SJCRH30 (cell line): ENCODE measurements at places on chromosomes 1 and 21.

GRCh38 chr1:30449428-30450147, 273.8 kb downstream of the MATN1 start:
- no peak for DNase-seq
- H3K4me1 ChIP-seq = no peaks in the 10 kb centered on the region
- no peak overlapping the region for H3K4me3 ChIP-seq
- H3K36me3 ChIP-seq = no peaks in the 10 kb centered on the region

GRCh38 chr1:100584761-100585745, 47.1 kb downstream of the GPR88 start:
- no peaks in the 10 kb centered on the region for H3K27me3 ChIP-seq
- peak; percentile 65 for DNase-seq
- no peak overlapping the region for H3K4me3 ChIP-seq
- H3K27ac ChIP-seq = peak overlapping the region; percentile 62

DNA sequence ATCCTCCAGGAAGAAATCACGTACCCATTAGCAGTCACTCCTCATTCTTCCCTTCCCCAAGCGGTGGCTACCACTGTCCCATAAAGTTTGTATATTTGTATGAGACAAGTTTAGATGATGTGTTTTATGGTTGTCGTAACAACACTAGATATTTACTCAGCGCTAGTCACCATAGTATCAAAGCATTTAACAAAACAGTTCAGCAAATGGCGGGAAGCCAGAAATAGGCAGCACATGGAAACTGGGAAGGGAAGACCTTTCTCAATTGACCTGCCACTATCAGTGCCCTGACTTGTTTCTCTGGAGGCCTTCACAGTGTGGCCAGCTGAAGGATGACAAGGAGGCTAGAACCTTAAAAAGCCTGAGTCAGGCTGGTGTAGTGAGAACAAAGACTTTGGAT, 31.1 kb downstream of the CNST start:
- H3K27ac ChIP-seq = no peak overlapping the region
- H3K4me3 ChIP-seq = no peak overlapping the region
- H3K4me1 ChIP-seq = no peaks in the 10 kb centered on the region; the same call in 1 of the 2 replicates
- DNase-seq = no peak
- H3K36me3 ChIP-seq = peaks cover 14% of the 10 kb centered on the region
- H3K27me3 ChIP-seq = no peaks in the 10 kb centered on the region

DNA sequence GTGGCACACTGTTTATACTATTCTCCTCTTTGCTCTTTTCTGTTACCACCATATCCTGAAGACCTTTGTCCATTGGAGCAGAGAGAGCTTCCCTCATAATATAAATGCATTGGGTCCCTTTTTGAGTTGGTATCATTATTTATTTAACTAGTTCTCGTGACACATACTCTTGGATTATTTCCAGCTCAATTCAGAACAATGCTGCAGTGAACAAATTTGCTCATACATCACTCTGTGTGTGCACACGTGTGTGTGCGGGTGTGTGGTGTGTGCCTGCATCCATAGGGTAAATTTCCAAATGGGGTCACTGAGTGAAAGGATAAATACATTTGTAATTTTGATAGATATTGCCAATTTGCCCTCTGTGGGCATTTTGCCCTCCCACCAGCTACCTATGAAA, 5.8 kb downstream of the PLA2G2A start:
- no peak for DNase-seq
- H3K4me1 ChIP-seq = no peaks in the 10 kb centered on the region
- no peak overlapping the region for H3K4me3 ChIP-seq
- peaks cover 5% of the 10 kb centered on the region; the same call in 1 of the 2 replicates for H3K27me3 ChIP-seq
- H3K27ac ChIP-seq = no peak overlapping the region

GRCh38 chr1:160996178-160996577, 24.8 kb downstream of the F11R start:
- H3K4me3 ChIP-seq = no peak overlapping the region
- no peaks in the 10 kb centered on the region for H3K27me3 ChIP-seq
- no peaks in the 10 kb centered on the region for H3K36me3 ChIP-seq
- DNase-seq = no peak
- no peak overlapping the region for H3K27ac ChIP-seq

DNA sequence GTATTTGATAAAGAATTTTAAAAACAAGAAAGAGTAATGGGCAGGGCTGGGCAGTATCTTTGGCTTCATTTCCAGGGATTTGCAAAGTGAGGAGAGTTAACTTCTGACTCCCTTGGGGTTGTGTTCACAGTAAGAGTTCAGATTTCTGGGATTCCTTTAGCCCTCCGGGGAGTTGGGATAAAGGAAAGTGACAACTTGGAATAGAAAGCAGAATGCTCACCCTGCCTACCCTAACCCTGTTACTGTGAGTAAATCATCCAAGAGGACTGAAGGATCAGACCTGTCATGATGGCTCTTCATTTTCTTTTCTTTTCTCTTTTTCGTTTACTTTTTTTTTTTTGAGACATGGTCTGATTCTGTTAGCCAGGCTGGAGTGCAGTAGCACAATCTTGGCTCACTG, 76.1 kb downstream of the CACHD1 start:
- no peaks in the 10 kb centered on the region for H3K27me3 ChIP-seq
- H3K27ac ChIP-seq = no peak overlapping the region
- H3K36me3 ChIP-seq = no peaks in the 10 kb centered on the region
- no peak for DNase-seq
- H3K4me1 ChIP-seq = peaks cover 3% of the 10 kb centered on the region
- H3K4me3 ChIP-seq = no peak overlapping the region

DNA sequence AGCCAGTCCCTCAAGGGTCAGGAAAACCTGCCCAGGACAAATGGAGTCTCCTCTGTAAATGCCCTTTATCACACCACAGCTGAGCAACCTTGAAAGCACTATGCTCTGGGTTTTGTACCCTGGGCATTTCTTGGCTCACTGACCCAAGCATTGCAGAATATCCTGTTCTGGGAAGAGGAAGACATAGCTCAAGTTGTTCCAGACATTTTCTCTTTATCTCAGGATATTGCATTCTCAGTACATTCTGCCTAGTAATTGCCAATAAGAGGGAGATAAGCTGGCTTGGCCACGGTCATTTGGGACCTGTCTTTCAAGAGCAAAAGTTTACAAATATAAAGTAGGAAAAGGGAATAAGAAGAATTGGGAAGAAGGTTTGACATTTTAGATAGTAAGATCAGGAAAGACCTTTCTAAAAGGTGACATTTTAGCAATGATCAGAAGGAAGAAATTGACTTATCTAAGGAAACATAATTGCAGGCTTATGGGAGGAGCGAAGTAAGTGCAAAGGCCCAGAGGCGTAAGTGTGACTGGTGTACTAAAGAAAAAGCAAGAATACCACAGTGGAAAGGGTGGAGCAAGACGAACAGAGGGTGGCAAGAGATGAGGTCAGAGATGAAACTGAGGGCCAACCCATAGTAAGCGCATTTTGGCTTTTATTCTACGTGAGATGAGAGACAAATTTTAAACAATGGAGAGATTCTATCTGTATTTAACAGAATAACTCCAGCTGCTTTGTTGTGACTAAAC, 394.0 kb upstream of the CXADR start:
- no peaks in the 10 kb centered on the region for H3K27me3 ChIP-seq
- H3K4me3 ChIP-seq = no peak overlapping the region
- no peaks in the 10 kb centered on the region for H3K4me1 ChIP-seq
- no peak for DNase-seq
- no peak overlapping the region for H3K27ac ChIP-seq
- no peaks in the 10 kb centered on the region for H3K36me3 ChIP-seq

DNA sequence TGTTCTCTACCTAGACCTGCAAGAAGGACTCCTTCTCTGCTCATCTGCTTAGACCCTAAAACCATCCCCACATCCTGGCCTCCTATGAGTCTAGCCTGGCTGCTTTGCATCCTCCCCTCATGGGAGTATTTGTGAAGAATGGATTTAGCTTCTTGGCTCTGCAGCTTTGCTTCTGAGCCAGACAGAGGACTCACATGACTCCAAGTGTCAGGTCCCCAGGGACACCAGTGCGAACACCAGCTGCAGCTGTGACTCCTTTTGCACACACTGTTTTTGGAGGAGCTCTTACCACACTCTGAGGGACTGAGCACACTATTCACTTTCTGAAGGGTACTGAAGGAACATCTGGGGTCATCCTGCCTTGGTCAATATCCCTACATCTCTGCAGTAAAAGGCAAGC, 131.8 kb upstream of the SGIP1 start:
- no peak overlapping the region for H3K4me3 ChIP-seq
- DNase-seq = peak; percentile 44
- H3K27me3 ChIP-seq = no peaks in the 10 kb centered on the region
- H3K27ac ChIP-seq = no peak overlapping the region
- H3K4me1 ChIP-seq = no peaks in the 10 kb centered on the region

DNA sequence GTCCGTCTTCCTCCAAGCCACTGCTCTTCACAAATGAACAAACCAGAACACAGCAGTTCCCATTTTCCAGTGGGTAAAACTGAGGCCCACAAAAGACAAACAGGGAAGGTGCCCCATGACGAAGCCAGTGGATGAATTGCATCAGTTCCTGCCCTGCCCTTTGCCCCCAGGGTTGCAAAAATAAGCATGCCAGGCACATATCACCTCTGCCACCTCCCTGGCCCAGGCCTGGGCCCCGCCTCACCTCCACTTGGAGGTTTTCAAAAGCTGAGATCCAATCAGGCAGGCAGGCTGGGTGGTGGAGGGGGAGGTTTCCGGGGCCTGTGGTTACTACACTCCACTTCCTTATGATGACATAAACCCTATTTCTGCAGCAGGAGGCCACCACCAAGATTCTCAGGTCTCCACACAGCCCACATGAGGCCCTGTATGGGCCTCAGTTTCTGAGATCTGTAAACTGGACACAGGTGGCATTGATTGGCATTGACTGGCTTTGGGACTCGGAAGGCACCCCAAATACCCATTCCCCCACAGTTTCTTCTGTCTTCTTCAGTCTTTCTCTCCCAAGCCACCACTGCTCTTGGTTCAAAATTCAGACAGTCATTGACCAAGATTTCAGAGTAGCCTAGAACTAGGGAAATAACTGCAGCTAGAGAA, 4.1 kb downstream of the KIF21B start:
- DNase-seq = no peak
- no peak overlapping the region for H3K27ac ChIP-seq
- H3K36me3 ChIP-seq = no peaks in the 10 kb centered on the region
- no peak overlapping the region for H3K4me3 ChIP-seq
- H3K4me1 ChIP-seq = peaks cover 47% of the 10 kb centered on the region
- H3K27me3 ChIP-seq = peaks cover 7% of the 10 kb centered on the region

GRCh38 chr1:54338464-54338863, 67.7 kb downstream of the SSBP3 start:
- H3K36me3 ChIP-seq = no peaks in the 10 kb centered on the region
- DNase-seq = peak; percentile 32
- no peaks in the 10 kb centered on the region for H3K27me3 ChIP-seq

DNA sequence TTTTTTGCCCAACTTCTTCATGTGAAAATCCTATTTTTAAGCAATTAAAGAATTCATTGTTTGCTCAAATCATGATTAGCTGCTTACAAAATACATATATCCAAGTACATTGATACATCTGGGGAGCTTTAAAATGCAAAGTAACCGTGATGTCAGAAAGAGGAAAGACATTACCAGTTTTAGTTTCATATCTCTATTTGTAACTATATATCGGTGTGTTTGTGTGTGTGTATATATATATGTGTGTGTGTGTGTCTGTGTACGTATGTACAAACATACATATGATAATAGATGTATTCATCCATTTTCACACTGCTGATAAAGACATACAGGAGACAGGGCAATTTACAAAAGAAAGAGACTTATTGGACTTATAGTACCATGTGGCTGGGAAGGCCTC, 310.1 kb downstream of the DPYD start:
- no peaks in the 10 kb centered on the region for H3K27me3 ChIP-seq
- no peak for DNase-seq
- H3K4me1 ChIP-seq = no peaks in the 10 kb centered on the region

GRCh38 chr1:1208713-1209433, 2.5 kb upstream of the TNFRSF18 start:
- peak overlapping the region; percentile 44 for H3K4me3 ChIP-seq
- H3K27me3 ChIP-seq = no peaks in the 10 kb centered on the region
- H3K36me3 ChIP-seq = no peaks in the 10 kb centered on the region
- H3K27ac ChIP-seq = peak overlapping the region; percentile 73
- peak; percentile 90 for DNase-seq

GRCh38 chr1:152034324-152034653, 2.5 kb downstream of the S100A11 start:
- H3K4me1 ChIP-seq = peaks cover 12% of the 10 kb centered on the region
- H3K4me3 ChIP-seq = peak overlapping the region; percentile 70
- H3K27me3 ChIP-seq = no peaks in the 10 kb centered on the region
- DNase-seq = no peak

GRCh38 chr1:8384088-8384487, 66.2 kb downstream of the SLC45A1 start:
- H3K27ac ChIP-seq = no peak overlapping the region
- H3K4me1 ChIP-seq = peaks cover 4% of the 10 kb centered on the region
- no peaks in the 10 kb centered on the region for H3K27me3 ChIP-seq
- DNase-seq = no peak
- H3K4me3 ChIP-seq = no peak overlapping the region

- no peak for DNase-seq
- H3K4me3 ChIP-seq = no peak overlapping the region
- no peak overlapping the region for H3K27ac ChIP-seq
These were observed 2.1 kb downstream of the RYR2 start for GRCh38 chr1:237043846-237044636.

GRCh38 chr1:50369830-50370229, 53.4 kb downstream of the DMRTA2 start:
- H3K27me3 ChIP-seq = 0 out of 2 replicates have a peak, but pooled peaks cover 4% of the 10 kb centered on the region
- H3K27ac ChIP-seq = no peak overlapping the region
- no peaks in the 10 kb centered on the region for H3K4me1 ChIP-seq
- no peaks in the 10 kb centered on the region for H3K36me3 ChIP-seq
